ENCODE measurements at places on chromosomes 7 and 10.
A peak's percentile ranks its signal among the peaks of the same experiment; 100 is the strongest.

GRCh38 chr7:133024596-133024995 lies 57.3 kb downstream of the CHCHD3 start:
- DNase-seq: no peak

DNA sequence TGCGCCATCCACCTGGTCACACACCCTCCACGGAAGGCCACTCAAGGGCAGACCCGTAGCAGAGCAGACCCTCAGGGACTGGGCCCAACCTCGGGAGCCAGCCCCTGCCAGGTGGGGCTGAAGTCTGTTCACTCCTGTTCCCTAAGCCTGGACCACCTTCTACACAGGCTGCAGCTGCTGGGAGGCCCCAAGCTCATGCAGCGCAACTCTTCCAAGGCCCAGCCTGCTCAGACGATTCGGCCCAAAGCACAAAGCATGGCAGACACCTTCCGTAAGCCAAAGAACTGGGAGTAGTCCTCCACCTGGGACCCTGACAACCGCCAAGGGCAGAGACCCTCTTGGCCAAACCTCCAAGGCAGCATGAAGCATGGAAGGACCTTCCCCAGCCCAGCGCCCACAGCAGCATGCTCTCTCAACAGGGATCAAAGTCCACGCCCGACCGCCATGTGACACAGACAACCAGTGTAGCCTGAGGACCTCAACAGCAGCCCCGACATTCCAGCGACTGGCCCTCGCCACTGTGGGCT lies 11.5 kb downstream of the SHH start:
- DNase-seq: no peak

- DNase-seq: no peak
Measured at GRCh38 chr10:64502936-64503335, 981.7 kb downstream of the REEP3 start.

- no peak for DNase-seq
Measured at GRCh38 chr10:119104654-119105015, 722 bp downstream of the DENND10 start.

- DNase-seq: no peak
Measured at GRCh38 chr10:47261121-47261520, 38.9 kb upstream of the GDF10 start.

- no peak for DNase-seq
Measured at GRCh38 chr7:137961200-137962177, 40.4 kb downstream of the CREB3L2 start.

- DNase-seq: no peak
Measured at GRCh38 chr10:51926337-51926736, 226.9 kb upstream of the CSTF2T start.

- peak; percentile 77 for DNase-seq
Measured at GRCh38 chr7:99380823-99381663, 6.5 kb downstream of the ARPC1B start.

DNA sequence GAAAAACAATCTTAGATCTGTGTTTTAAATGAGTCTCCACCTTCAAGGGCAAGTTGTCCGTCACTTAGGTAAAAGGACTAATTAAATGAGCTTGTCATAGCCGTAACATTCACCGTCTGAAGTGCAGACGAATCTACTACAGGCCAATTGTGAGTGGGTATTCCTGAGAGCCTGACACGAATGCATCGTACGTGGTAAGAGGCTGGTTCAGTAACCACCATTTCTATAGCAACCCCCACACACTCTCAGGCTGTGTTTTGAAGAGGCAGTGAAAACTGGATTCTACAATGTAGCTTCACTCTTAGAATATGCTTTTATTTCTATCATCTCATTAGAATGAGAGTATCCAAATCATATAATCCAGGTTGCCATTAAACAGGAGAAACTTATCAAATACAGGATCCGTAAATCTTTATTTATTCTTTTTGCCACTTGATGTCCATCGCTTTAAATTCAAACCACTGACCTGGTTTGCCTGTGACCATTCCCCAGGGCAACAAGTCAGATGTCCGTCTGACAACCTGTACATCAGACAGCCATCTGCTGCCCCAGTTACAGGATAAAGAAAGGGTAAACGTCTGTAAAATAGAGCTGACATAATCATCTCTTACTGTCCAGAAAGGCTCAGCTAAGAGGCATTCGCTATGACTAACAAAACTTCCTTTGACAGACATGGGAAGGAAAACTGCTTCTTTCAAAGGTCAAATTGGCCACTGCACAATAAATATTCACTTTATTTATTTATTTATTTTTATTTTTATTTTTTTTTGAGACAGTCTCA lies 70.3 kb upstream of the NMT2 start:
- DNase-seq: no peak

- DNase-seq: no peak
Measured at GRCh38 chr7:45601816-45602540, 27.8 kb downstream of the ADCY1 start.

GRCh38 chr10:84659497-84660439 lies 331.4 kb downstream of the CCSER2 start:
- DNase-seq: no peak
